ENCODE measurements at places on chromosomes 11 and 22.

GRCh38 chr22:47460176-47460575 is 697.7 kb downstream of the TBC1D22A start:
- no peaks in the 10 kb centered on the region for H3K36me3 ChIP-seq
- no peaks in the 10 kb centered on the region for H3K27me3 ChIP-seq
- no peaks in the 10 kb centered on the region for H3K4me1 ChIP-seq
- H3K4me3 ChIP-seq: no peak overlapping the region
- no peak for DNase-seq

- H3K4me1 ChIP-seq: no peaks in the 10 kb centered on the region
- no peak for DNase-seq
- H3K36me3 ChIP-seq: peaks cover 44% of the 10 kb centered on the region
- no peak overlapping the region for H3K4me3 ChIP-seq
- no peak overlapping the region for H3K27ac ChIP-seq
- H3K27me3 ChIP-seq: no peaks in the 10 kb centered on the region
Observed at GRCh38 chr11:70371241-70371640, 27.1 kb upstream of the CTTN start.

DNA sequence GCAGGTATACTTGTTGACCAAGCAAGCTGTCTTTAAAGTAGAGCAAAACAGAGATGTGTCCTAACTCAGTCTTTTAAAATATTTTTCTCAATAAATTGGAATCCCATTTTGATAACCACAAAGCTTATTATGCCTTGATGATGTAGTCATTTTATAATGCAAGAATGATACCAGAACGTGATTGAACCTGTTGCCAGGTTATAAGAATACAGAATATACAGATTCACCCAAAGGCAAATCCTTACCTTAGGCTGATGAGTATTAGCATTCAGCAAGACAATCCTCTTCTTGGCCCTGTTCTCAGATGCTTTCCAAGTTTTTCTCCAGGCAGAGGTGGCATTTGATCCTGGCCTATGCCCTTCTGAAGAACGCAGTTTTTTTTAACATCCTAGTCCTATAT is 76.1 kb downstream of the PPFIBP2 start:
- H3K36me3 ChIP-seq: no peaks in the 10 kb centered on the region
- H3K4me1 ChIP-seq: peaks cover 23% of the 10 kb centered on the region
- H3K27ac ChIP-seq: peak overlapping the region; percentile 40
- no peak for DNase-seq

GRCh38 chr22:26287382-26288225 is 118.3 kb downstream of the SEZ6L start:
- H3K36me3 ChIP-seq: no peaks in the 10 kb centered on the region
- no peak for DNase-seq
- no peak overlapping the region for H3K4me3 ChIP-seq
- H3K27me3 ChIP-seq: peaks cover 15% of the 10 kb centered on the region
- no peak overlapping the region for H3K27ac ChIP-seq

- no peaks in the 10 kb centered on the region for H3K36me3 ChIP-seq
- no peak overlapping the region for H3K27ac ChIP-seq
- H3K4me1 ChIP-seq: no peaks in the 10 kb centered on the region
Observed at GRCh38 chr11:2310073-2310785, 8.4 kb downstream of the TSPAN32 start.

- H3K4me3 ChIP-seq: peak overlapping the region; percentile 56
- no peaks in the 10 kb centered on the region for H3K4me1 ChIP-seq
- peak overlapping the region; percentile 74 for H3K27ac ChIP-seq
- no peaks in the 10 kb centered on the region for H3K27me3 ChIP-seq
Observed at GRCh38 chr11:108466405-108466804, 924 bp downstream of the C11orf65 start.

- no peak for DNase-seq
- H3K27me3 ChIP-seq: no peaks in the 10 kb centered on the region
Observed at GRCh38 chr11:71080239-71081097, 171.9 kb downstream of the SHANK2 start.

GRCh38 chr11:63536669-63537292 is at the start of gene PLAAT4:
Gene PLAAT4 (plus strand): TSS chr11:63536808. CDS start chr11:63536869, 61 bp downstream.
- no peak for DNase-seq
- H3K4me1 ChIP-seq: peaks cover 3% of the 10 kb centered on the region
- H3K27me3 ChIP-seq: no peaks in the 10 kb centered on the region
- H3K27ac ChIP-seq: no peak within 1 kb of the TSS

DNA sequence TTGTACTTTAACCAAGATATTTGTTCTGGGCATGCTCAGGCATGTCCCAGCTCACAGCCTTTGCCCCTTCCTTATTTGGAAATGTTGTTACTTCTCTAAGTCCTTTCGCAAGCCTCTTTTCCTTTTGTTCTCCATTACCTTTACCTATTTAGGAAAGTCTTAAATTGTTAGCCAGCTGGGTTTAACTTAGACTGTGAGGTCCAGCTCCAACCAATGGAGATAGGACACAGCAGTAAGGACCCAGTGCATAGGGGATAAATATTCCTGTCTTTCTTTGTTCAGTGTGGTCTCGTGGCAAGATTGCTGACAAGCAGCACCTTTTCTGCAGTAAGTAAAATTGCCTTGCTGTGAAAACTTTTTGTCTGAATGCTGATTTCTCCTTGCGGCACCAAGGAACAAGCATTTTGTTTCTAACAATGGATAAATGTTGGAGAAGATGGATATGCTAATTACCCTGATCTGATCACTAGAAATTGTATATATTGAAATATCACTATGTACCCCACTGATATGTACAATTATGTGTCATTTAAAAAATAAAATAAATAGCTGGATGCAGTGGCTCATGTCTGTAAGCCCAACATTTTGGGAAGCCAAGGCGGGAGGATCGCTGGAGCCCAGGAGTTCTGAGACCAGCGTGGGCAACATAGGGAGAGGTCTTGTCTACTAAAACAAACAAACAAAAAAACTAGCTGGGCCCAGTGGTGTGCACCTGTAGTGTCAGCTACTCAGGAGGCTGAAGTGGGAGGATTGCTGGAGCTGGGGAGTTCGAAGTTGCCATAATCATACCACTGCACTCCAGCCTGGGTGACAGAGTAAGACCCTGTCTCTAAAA is 31.9 kb upstream of the FTH1 start:
- no peaks in the 10 kb centered on the region for H3K4me1 ChIP-seq
- DNase-seq: no peak
- no peaks in the 10 kb centered on the region for H3K36me3 ChIP-seq

GRCh38 chr11:31764261-31764660 is 46.9 kb downstream of the PAX6 start:
- H3K27me3 ChIP-seq: no peaks in the 10 kb centered on the region
- H3K27ac ChIP-seq: no peak overlapping the region
- H3K4me1 ChIP-seq: no peaks in the 10 kb centered on the region
- H3K36me3 ChIP-seq: no peaks in the 10 kb centered on the region
- DNase-seq: no peak

DNA sequence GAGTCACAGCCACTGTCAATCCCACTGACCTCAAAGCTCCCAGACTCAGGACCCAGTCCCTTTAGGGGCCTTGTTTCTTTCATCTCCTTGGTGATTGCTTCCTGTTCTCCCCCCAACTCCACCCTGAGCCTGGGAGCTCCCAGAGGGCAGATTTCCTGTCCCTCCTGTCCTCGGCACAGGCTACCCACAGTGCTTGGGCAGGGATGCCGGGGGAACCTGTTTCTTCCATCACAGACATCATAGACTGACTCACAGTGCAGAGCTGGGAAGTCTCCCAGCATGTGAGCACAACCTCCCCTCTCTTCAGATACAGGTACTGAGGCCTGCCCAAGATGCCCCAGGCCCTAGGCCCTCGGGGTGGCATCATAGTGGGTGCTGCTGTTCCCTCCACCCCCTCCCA is 16.6 kb downstream of the TRIM29 start:
- no peaks in the 10 kb centered on the region for H3K27me3 ChIP-seq
- H3K36me3 ChIP-seq: peaks cover 94% of the 10 kb centered on the region
- peaks cover 36% of the 10 kb centered on the region for H3K4me1 ChIP-seq
- no peak for DNase-seq
- H3K4me3 ChIP-seq: no peak overlapping the region

GRCh38 chr11:87401653-87402052 is 363.9 kb downstream of the TMEM135 start:
- H3K4me3 ChIP-seq: no peak overlapping the region
- H3K4me1 ChIP-seq: no peaks in the 10 kb centered on the region
- H3K36me3 ChIP-seq: no peaks in the 10 kb centered on the region
- H3K27me3 ChIP-seq: no peaks in the 10 kb centered on the region

DNA sequence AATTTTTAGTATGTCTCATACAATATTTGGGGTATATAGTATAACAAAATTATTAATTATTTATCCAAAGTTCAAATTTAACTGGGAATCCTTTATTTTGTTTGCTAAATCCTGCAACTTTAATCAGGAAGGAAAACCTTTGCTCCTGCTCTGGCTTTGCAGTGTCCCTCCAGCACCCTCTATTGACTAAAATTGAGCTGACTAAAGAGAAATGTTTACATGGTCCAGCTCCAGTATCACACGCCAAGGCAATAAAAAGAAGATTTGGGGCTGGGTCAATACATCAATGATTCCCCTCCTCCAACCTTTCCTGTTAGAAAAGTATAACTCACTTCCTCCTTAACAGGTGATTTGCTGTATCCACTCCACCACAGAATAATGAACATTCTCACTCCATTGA is 153.0 kb upstream of the LRRC4C start:
- no peaks in the 10 kb centered on the region for H3K4me1 ChIP-seq
- no peak overlapping the region for H3K27ac ChIP-seq
- no peak for DNase-seq

DNA sequence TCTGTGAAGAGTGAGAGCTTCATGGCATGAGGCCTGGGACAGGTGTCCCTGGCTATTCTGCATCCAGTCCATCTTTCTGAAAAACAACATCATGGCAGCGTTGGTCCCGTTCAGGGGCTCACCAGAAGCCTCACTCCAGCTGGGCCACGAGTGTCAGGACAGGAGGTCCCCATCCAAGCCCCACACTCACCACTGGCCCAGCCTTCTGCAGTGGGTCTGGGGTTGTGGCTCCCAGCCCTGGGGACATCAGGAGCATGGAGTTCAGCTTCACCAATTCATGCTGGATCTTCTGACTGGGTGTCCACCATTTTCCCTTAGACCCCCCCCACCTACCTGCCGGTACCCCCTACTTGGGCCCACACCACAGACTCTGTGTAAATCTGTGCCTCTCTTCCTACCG is 400.3 kb downstream of the BRD1 start:
- no peaks in the 10 kb centered on the region for H3K36me3 ChIP-seq
- H3K27ac ChIP-seq: no peak overlapping the region
- peaks cover 4% of the 10 kb centered on the region for H3K27me3 ChIP-seq
- no peak for DNase-seq
- H3K4me3 ChIP-seq: no peak overlapping the region
- H3K4me1 ChIP-seq: no peaks in the 10 kb centered on the region

DNA sequence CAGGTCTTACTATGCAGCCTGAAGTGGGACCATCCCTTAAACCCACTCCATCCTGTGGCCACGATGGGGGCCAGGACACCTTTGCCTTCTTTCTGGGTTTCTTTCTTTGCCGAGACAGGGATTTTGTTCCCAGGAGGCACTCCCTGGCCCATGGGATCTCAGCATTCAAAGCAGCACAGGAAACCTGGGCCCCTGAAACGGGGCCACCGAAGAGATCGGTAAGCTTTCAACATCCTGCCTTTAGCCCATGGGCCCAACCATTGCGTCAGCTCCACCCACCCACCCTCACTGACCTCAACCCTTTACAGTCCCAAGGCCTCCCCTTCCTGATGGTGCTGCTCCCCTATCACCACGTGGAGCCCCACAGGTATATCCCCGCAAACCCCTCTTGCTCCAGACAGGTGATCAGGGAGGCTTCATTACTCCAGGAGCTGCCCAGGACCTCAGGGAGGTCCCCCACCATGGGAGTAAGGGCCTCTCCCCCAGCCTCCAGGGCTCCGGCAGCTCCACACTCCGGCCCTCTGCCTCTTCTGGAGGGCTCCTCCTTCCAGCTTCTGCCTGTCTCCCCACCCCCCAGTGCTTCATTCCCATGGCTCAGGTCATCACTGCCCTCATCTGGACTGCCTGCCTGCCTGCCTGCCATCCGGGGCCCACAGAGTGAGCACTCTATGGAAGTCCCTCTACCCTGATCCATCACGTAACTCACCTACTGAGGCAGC is 42.0 kb upstream of the TUB start:
- no peaks in the 10 kb centered on the region for H3K36me3 ChIP-seq
- H3K4me1 ChIP-seq: no peaks in the 10 kb centered on the region
- H3K27me3 ChIP-seq: no peaks in the 10 kb centered on the region
- no peak for DNase-seq
- no peak overlapping the region for H3K27ac ChIP-seq

GRCh38 chr11:34331736-34332135 is 26.1 kb downstream of the ABTB2 start:
- no peak overlapping the region for H3K4me3 ChIP-seq
- H3K4me1 ChIP-seq: peaks cover 13% of the 10 kb centered on the region

DNA sequence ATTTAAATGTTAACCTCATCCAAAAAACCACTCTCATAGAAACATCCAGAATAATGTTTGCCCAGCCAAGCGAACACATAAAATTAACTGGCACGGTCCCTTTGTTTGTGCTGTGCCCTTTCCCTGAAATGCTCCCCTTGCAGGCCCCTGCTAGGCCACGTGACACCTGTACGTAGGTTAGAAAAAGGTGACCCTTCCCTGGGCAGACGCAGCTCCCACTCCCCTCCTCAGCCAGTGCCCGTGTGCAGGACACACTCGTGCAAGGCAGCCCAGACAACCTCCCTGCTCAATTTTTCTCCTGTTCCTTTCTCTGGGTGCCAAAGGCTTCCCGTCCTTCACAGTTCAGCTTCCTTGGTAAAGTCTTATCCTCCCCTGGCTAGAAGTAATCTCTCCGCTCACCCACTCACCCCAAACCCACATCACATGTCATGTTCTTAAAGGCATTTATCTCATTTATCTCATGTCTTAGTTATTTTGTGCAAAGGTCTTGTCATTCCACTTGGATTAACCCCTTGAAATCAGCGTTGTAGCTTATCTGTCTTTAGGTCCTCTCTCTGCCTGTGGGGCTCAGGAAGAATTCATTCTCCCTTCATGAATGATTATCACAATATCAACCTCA is 20.7 kb downstream of the FAM83F start:
- peaks cover 10% of the 10 kb centered on the region for H3K36me3 ChIP-seq
- DNase-seq: no peak
- no peaks in the 10 kb centered on the region for H3K27me3 ChIP-seq
- H3K4me1 ChIP-seq: peaks cover 35% of the 10 kb centered on the region

DNA sequence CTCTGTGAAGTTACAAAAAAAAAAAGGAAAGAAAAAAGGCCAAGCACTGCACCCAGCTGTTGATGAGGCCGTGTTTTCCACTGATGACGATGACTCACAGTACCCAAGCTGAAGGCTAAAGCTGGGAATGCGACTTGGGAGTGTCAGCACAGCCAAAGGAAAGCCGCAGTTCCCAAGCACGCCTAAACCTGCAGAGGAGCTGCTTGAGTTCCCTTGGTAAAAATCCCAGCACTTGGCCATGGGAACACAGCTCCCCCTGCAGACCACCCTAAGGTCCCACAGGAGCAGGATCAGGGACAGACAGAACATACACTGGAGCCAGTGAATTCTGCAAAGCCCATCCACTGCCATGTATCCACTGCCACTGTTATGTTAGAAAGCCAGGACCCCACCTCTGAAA is 39.9 kb downstream of the SERGEF start:
- no peak overlapping the region for H3K27ac ChIP-seq
- H3K4me1 ChIP-seq: no peaks in the 10 kb centered on the region
- no peaks in the 10 kb centered on the region for H3K36me3 ChIP-seq
- no peak overlapping the region for H3K4me3 ChIP-seq
- DNase-seq: peak; percentile 82

- H3K27me3 ChIP-seq: no peaks in the 10 kb centered on the region
- no peaks in the 10 kb centered on the region for H3K36me3 ChIP-seq
- DNase-seq: no peak
Observed at GRCh38 chr11:126518071-126518971, 162.8 kb downstream of the ST3GAL4 start.

All from RWPE2 (cell line).